ENCODE measurements at places on chromosomes 1 and 21. TPM values are rescaled to one million over a fixed set of nuclear protein-coding genes. Genes with fewer than 3 reads are reported as not detected.

DNA sequence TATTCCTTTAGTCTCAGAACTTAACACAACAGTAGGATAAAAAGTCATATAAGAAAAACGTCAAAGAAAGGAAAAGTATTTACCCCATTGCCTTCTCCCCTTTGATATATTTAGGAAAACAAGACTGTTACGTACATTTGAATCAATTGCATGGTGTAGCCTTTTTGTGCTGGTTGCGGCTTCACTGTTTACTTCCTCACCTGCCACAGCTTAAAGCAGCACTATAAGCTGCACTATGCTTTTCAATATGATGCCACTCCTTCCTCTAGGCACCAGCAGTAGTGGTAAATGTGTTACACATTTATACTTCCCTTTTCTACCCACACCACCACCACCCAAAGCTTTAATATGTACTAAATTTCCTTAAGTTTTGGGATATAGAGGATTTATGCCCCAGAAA, 111.1 kb downstream of the ATP1B1 start:
- DNase-seq, result no peak

- no peak for DNase-seq
These were observed 203.4 kb downstream of the CRB1 start for GRCh38 chr1:197471248-197471985.

DNA sequence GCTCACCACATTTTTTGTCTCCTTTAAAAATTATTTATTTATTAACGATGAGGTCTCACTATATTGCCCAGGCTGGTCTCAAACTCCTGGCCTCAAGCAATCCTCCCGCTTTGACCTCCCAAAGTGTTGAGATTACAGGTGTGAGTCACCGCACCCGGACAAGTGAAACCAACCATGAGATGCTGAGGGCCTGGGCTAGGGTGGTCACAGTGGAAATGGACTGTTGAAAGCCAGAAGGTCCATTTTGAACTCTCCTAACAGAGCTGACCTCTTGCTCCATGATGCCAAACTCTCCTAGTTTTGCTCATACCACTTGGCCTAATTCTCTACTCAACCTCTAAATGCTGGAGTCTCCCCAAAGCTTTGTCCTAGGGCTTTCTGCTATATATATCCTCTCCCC, 109.1 kb downstream of the SLC45A1 start:
- no peak for DNase-seq

GRCh38 chr1:12457771-12458170, 160.2 kb downstream of the DHRS3 start:
- DNase-seq, result no peak

GRCh38 chr21:37364722-37365121, 1.9 kb upstream of the DYRK1A start:
- no peak for DNase-seq

DNA sequence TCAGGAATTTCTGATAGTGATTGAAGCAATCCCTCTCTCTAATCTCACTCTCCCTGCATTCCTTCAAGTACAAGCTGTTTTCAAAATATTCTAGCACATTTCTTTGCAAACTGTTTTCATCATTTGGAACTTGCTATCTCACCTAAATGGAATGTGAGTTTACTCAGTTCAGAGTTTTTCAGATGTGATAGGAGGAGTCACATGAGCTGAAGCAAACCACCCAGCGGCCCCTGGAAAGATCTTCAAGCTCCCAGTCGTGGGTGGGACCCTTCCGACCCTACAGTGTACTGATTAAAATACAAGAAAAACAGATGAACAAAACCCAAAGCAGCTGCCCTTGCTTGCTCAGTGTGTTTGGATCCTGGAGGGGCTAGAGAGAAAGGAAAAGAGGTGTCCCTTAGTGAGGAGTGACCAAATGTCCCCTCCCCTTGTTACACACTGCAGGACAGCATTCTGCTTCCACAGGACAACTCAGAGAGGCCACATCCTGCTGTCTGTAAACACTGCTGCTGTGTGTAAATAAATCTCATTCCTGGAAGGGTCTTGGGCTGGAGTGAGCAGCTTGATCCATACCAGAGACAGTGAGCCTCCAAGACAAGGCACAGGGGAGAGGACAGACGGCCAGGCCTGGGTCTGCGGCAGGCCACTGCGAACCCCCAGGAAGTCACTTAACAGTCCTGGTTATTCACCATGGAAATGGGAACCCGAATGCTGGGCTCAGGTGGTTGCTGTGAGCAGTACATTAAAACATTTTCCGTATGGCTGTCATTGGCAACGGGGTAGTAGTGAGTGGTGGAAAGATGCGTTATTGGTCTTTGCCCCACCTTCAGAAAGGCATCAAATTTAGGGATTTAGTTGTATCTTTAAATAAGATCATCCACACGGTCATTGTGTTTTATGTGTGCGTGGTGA, 229.2 kb downstream of the RHOU start:
- no peak for DNase-seq

DNA sequence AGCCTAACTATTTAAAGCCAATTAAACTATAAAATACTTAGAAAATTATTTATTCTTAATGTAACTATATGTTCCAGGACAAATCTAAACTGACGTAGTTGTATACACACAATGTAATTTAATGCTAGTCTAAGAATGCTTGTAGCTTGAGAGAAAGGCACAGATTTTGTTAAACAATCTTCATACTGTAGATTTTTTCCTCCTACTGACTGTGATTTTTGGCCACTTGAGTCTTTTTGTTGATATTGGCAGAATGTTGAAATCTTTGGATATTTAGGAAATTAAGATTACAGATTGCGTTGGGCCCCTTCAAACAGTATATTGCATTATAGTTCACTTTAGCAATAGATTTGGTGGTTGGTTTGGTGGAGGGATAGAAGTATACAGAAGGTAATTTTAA, 40.5 kb downstream of the ATF3 start:
- DNase-seq, result no peak

- no peak for DNase-seq
These were observed 212.7 kb downstream of the TRABD2B start for GRCh38 chr1:47784497-47784822.

GRCh38 chr1:79920960-79921669, 914.6 kb upstream of the ADGRL4 start:
- no peak for DNase-seq

Gene ZSWIM5
- total RNA-seq, result 2.0 TPM

DNA sequence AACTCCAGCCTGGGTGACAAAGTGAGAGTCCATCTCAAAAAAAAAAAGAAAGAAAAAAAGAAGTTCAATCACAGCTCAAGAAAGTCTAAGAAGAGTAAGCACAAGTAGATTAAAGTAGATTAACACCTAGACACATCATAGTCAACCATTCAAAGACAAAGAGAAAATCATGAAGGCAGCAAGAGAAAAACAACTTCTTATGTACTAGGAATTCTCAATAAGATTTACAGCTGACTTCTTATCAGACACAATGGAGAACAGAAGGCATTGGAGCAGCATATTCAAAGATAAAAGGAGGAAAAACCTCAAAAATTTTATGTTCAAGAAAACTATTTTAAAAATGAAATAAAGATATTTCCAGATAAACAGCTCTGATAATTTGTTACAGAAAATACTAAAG, 147.3 kb downstream of the LBR start:
- no peak for DNase-seq

Data from mesothelial cell of epicardium (in vitro differentiated cells).